ENCODE measurements at places on chromosomes 4 and X. TPM values are rescaled to one million over a fixed set of nuclear protein-coding genes. Genes with fewer than 3 reads are reported as not detected.
A peak's percentile ranks its signal among the peaks of the same experiment; 100 is the strongest.

GRPEL1 gene
- total RNA-seq: 74.5 TPM

DNA sequence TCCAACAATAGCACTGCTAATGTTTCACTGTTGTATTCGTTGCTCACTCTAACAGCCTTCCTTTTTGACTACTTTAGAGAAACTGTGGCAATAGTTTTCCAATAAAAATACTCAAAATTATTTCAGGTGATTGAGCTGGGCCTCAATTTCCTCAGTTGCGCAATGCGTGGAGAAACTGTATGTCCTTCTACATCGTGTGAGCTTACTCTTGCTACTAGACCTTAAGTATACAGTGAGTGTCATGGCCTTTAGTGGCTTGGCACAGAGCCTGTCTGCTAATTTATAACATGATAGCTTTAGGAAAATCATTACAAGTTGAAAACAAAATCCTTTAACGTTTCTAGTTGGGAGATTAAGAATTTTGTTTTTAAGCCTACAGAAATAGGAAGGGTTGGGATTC, 114.5 kb downstream of the COL4A6 start:
- H3K4me3 ChIP-seq: no peak overlapping the region
- no peak for DNase-seq
- no peaks in the 10 kb centered on the region for H3K27me3 ChIP-seq
- no peaks in the 10 kb centered on the region for H3K4me1 ChIP-seq

DNA sequence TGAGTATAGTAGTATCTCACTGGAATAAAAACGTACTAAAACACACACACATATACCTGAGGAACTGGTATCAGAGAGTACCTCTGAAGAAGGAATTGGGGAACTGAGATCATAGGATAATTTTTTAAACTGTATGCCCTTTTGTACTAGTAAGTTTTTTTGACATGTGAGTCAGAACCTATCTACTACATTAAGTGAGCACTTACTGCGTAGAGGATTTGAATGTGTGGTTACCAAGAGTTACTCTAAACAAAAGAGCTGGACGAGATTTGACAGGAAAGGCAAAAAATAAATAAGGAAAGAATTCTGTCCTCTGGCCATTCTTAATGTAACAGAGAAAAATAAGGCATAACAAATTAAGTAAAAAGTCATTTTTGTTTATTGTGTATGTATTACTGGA, 546.5 kb upstream of the FAT1 start:
- no peaks in the 10 kb centered on the region for H3K27me3 ChIP-seq
- no peak overlapping the region for H3K27ac ChIP-seq
- no peaks in the 10 kb centered on the region for H3K36me3 ChIP-seq
- DNase-seq: no peak
- H3K4me1 ChIP-seq: peaks cover 11% of the 10 kb centered on the region

GRCh38 chrX:139929876-139930275, 3.0 kb downstream of the ATP11C start:
- no peaks in the 10 kb centered on the region for H3K27me3 ChIP-seq
- H3K4me1 ChIP-seq: peaks cover 15% of the 10 kb centered on the region
- no peaks in the 10 kb centered on the region for H3K36me3 ChIP-seq
- no peak for DNase-seq
- peak overlapping the region; percentile 89 for H3K4me3 ChIP-seq
- H3K27ac ChIP-seq: no peak overlapping the region
